ENCODE measurements at places on chromosomes 16 and 17. TPM values are rescaled to one million over a fixed set of nuclear protein-coding genes. Genes with fewer than 3 reads are reported as not detected.

Gene HOXB3
- 3.1 TPM for total RNA-seq

DNA sequence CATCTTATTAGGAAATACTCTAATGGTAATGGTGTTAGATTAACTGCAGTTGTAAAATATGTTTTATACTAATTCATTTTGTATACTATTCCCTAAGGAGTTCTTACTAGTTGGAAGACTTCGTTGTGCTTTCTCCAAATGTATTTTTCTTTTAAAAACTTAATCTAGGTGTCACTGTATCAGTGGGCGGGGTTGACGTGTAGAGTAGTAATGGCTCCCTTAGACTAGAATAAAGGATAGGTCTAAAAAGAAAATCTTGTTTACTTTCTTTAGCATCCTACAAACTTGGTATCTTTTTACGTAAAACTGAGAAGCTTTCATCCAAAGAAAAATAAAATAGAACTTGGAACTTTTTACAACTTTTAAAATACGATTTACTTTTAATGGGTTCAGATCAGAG lies 55.0 kb upstream of the MRC2 start:
- DNase-seq, result no peak

GRCh38 chr17:59149051-59149450 lies 5.9 kb downstream of the SKA2 start:
- no peak for DNase-seq

- DNase-seq, result no peak
These were observed 16.3 kb downstream of the CARHSP1 start for GRCh38 chr16:8852534-8852933.

DNA sequence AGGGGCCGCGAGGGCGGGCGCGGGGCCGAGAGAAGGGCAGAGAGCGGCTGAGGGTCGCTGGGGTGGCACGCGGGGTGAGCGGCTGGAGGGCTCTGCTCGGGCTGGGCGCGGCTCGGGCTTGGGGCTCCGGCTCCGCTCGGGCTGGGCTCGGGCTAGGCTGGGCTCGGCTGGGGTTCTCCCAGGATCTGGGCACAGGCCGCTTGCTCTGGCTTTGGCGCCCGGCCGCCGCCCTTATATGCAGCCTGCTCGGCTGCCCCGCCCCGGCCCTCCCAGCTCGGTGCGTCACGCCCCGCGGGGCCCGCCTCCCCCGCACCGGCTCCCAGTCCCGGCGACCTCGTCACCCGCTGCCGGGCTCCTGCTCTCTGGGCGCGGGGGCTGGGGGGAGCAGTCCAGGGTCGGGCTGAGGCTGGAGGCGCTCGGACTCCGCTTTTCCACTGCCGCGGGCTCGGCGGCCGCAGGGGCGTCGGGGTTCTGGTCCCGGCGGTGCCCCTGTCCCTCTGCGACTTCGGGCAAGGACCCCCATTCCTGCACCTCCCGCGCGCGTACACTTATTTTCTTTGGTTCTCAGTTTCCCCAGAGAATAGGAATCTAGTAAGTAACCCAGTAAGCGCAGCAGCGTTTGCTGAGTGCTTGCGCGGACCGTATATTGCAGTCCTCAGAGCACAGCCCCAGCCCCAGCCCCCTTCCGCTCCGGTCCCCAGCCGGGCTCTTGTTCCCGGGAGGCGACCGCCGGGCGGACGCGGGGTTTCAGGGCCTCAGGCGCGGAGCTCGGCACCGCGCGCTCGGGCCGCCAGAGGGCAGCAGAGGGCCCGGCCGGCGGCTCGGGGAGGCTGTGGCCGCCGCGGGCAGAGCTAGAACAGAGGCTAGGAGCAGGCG lies at the start of gene RASD1:
TSS of gene RASD1 (minus strand) at position 207 of the 876 bp plus-strand sequence. CDS start 214 bp downstream, outside the sequence.
- DNase-seq, result peak; percentile 88

Gene KRT27
- not detected for total RNA-seq

All from activated naive CD4-positive, alpha-beta T cell treated with anti-CD3 and anti-CD28 coated beads, Interleukin-2, amount 50 U/mL, for 72 hours (primary cell).